Neural crest cell (in vitro differentiated cells): ENCODE measurements at places on chromosomes 3 and 15.

- no peak for DNase-seq
Observed at GRCh38 chr3:140285380-140285779, 350.4 kb downstream of the CLSTN2 start.

DNA sequence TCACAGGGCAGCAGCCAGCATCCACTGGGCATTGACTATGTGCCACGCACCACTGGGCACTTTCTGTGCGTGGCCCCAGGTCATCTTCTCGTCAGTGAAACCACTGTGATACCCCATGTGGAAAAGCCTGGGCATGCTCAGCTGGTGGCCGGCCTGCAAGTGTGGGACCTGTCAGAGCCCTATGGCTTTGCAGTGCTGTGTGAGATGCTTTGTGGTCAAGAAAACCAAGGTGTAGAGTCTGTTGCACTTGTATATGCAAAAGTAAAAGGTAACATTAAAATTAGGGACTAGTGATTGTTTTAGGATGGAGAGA lies 69.5 kb downstream of the PGPEP1L start:
- no peak for DNase-seq

- DNase-seq, result no peak
Observed at GRCh38 chr3:46845397-46845859, 17.8 kb downstream of the MYL3 start.

GRCh38 chr3:100073714-100074307 lies 40.5 kb downstream of the FILIP1L start:
- peak; percentile 5 for DNase-seq

DNA sequence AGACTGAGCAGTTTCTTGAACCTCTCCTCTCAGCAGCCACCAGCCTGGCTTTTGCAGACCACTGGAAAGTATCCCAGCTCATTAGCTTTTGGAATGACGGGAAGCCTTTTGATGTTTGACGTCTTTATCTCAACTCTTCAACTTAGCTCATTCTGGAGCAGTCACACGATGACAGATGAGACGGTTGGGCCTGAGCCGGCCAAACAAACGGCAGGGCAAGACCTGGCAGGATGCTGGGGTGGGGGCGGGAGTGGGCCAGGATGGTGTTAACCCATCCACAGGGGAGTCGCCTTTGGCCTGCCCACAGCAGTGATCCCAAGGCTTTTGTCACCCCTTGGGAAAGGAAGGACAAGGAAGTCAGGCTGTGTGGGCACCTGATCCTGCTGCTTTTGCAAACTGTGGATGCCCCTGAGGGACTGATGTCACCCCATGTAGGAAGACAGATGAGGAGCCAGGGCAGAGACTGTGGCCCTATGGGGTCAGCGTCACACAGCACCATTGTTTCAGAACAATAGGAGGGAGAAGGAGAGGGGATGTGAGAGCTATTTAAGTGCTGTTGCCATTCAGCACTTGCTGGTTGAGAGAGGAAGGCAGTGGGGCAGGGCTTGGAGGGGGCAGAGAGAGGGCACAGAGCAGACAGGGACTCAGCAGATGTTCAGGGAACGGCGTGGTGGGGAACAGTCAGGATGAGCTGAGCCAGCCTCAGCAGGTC lies 121.9 kb upstream of the CTDSPL start:
- no peak for DNase-seq

- no peak for DNase-seq
Observed at GRCh38 chr15:85711580-85712192, 83.0 kb downstream of the KLHL25 start.

DNA sequence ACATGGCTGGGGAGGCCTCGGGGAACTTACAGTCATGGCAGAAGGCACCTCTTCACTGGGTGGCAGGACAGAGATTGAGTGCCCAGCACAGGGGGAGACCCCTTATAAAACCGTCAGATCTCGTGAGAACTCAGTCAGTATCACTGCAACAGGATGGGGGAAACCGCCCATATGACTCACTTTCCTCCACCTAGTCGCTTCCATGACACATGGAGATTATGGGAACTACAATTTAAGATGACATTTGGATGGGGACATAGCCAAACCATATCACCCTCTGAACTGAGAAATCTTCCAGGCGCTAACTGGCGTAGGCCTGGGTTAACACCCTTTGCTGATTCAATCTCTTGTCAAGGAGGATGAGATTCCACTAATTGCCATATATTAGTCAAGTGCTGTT lies 392.3 kb downstream of the FEZF2 start:
- DNase-seq, result no peak

DNA sequence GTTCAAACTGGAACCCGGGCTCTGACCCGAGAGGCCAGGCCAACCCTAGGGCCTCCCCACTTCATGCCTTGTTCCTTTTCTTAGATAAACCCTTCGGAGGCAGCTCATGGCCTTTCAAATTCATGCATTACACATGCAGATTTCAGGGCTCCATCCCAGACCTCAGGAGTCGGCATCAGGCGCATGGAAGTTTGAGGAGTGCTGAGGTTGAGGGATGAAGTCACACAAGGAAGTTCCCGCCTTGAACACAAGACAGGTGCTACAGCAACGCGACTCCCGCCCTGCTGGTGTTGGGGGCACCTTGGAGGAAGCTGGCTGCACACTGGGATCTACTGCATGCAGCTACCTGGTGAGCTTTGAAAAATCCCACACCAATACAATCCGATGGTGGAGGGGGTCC lies 245.2 kb upstream of the LYSMD4 start:
- DNase-seq, result no peak

GRCh38 chr3:170228093-170228766 lies 6.0 kb downstream of the PRKCI start:
- DNase-seq, result no peak

- DNase-seq, result peak; percentile 38
Observed at GRCh38 chr3:171829841-171830517, 13.2 kb upstream of the TMEM212 start.

DNA sequence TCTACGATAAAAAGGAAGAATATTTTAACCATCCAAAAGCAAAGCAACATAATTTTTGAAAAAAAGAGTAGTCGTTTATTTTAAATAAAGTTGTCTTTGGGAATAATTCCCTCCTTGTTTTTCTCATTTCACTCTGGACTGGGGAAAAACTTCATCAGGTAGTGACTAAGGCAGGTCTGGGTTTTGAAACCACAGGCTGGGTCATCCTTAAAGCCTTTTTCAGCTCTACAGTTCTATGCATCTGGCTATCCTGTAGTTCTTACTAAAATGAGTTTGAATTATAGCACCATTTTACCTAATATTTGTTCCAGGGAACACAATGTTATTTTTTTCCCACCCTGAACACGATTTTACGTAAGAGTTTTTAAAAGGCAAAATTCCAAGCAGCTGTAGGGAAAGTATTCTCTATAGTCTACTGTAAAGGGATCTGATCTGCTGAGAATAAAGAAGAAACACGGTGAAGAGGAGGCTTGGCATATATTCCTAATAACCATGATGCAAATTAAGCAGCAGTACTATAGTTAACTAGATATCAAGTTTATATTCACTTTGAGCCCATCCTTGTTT lies 107.7 kb downstream of the OSBPL10 start:
- DNase-seq, result no peak

- DNase-seq, result no peak
Observed at GRCh38 chr3:10524270-10524669, 18.9 kb upstream of the ATP2B2 start.

GRCh38 chr15:68834346-68834745 lies 13.7 kb upstream of the ANP32A start:
- DNase-seq, result no peak

GRCh38 chr3:64022451-64023186 lies 675 bp downstream of the PSMD6 start:
- DNase-seq, result no peak

GRCh38 chr15:71313806-71314205 lies 198.5 kb downstream of the THSD4 start:
- no peak for DNase-seq

DNA sequence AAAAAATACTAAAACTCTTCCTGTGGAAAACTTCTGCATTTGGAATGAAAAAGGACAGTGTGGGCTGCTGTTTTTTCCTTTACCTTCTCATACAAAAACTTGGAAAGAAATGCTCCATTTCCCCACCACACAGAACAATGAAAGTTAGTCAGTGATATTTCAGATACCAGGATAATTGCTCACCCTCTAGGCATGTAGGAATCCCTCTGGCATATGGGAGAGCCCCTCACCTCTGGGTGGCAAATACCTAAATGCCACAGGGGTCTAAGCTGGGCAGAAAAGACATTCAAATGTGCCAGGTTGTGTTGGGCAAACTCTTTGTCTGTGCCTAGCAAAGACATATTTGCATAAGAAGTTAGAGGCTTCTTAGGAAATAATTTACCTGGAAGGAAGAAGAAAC lies 560.3 kb upstream of the NR2F2 start:
- DNase-seq, result no peak

- DNase-seq, result no peak
Observed at GRCh38 chr3:98746882-98747281, 16.3 kb upstream of the ST3GAL6 start.

DNA sequence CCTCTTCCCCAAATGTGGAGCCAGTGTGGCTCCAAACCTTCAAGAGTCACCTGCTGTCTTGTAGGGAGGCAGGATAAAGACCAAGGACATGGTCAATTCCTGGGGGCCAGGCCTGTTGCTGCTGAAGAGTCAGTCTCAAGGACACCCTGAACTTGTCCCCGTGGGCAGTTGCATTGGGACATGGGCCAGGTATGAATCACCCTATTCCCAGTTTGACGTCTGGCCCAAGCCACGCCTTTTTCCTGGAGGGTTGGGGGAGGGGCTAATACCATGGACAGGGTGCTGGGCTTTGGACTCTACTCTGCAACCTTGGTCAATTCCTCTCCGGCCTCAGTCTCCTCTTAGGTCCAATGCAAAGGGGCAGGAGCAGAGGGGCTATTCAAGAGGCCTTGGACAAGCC lies 10.4 kb downstream of the ATP2B2 start:
- DNase-seq, result no peak

- no peak for DNase-seq
Observed at GRCh38 chr3:64170270-64170669, 55.0 kb downstream of the PRICKLE2 start.

GRCh38 chr15:101354891-101355623 lies 60.0 kb upstream of the SNRPA1 start:
- no peak for DNase-seq

DNA sequence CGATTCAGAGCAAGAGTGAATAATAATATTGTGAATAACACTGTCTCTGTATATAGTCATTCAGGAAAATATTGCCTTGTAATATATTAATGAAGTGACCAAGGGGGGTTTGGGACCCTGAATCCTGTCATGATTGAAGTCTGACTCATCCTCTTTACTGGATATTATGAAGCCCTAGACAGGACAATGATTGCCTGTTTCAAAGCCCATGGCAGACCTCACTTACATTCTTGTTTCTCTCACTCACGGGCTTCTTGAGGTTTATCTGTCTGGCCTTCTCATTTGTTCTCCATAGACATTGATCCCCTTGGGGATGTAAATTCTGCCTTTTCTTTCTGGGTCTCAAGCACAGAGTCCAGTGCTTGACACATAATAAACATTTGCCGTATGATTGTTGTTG lies 449.3 kb upstream of the THRB start:
- no peak for DNase-seq

GRCh38 chr15:23606226-23606625 lies 40.8 kb downstream of the MKRN3 start:
- no peak for DNase-seq

GRCh38 chr3:44685128-44685800 lies 27.2 kb upstream of the ZNF502 start:
- peak; percentile 49 for DNase-seq

DNA sequence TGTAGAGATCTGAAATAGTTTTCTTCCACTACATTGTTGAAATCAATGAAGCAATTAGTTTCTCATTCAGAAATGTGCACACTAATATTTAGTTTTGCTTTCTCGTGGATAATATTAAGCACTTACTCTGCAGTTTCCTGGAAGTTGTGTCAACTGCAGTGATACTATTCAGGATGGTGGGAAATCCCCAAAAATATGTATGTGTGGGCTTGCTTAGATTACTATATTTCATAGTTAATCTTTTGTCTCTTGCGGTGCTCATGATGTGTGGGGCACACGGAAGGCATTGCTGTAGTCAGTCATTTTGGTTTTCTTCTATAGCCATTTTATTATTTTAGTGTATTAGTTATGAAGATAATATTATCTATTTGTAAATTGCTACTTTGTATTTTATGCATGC lies 19.7 kb downstream of the RAB11A start:
- no peak for DNase-seq

DNA sequence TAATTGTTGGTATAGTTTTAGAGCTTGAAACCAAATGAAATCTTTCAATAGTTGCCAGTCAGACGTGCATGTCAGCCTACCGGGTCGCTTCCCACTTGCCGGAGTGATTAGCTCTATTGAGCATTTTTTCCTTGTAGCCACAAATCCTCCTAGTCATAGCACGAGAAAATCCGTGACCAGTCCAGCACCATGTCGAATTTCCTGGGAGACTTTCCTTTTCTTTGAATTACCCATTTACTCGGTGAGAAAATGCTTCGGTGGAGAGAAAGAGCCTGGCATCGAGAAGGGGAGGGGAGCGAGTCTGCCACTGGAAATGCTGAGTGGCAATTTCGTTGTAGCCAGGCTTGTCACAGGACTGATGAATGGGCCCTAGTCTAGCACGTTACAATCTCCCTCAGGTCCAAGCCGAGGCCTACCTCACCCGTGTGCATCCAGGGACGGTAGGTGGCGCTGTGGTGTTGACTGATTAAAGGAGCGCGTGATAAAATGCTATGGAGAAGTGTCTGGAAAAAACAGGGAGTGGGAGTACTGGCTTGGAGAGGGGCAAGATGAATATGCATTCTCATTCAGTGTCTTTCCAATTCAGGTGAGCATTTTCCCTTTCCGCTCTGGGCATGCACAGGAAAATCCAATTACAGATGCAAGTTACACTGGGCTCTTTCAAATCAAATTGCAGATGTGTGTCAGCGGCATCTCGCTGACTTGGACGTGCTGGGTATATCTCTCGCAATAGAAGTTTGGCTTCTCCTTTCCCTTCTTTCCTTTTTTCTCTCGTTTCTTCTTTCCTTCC lies 238.8 kb downstream of the EDEM1 start:
- DNase-seq, result peak; percentile 90

- DNase-seq, result no peak
Observed at GRCh38 chr3:149506965-149507364, 32.5 kb downstream of the TM4SF4 start.
